HuH-7 (cell line): ENCODE measurements at places on chromosomes 7 and 10.
A peak's percentile ranks its signal among the peaks of the same experiment; 100 is the strongest.

DNA sequence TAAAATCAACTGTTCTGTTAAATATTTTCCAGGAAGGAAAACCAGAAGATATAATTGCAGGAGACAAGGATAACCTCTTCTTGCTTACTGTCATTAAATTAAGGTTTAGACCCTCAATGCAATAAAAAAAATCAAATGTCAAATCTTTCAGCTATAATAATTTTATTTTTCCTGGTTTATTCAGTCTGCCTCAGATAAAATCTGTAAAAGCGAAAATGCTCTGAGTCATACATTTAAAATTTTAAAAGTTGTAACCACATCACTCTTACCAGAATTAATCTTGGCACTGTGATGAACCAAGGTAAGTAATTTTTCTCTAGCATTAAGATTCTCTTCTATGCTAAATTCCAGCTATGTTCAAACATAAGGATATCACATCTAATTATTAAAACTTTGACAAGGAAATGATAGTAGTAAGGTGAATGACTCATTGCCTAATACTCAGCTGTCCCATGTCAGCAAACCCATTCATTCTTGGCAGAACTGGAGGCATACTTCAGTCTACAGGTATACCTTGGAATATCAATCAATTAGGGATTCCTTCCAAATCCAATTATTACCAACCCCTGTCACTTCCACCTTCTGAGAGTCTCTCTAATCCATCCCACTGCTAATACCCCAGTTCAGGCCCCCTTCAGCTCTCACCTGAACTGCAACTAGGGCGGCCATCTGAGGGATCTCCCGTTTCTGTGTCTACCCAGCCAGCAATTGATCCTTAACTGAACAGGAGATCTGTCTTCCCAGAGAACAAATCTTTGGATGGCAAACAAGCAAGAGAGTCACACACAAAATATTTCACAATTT, 434.1 kb downstream of the GRM8 start:
- DNase-seq, result no peak

DNA sequence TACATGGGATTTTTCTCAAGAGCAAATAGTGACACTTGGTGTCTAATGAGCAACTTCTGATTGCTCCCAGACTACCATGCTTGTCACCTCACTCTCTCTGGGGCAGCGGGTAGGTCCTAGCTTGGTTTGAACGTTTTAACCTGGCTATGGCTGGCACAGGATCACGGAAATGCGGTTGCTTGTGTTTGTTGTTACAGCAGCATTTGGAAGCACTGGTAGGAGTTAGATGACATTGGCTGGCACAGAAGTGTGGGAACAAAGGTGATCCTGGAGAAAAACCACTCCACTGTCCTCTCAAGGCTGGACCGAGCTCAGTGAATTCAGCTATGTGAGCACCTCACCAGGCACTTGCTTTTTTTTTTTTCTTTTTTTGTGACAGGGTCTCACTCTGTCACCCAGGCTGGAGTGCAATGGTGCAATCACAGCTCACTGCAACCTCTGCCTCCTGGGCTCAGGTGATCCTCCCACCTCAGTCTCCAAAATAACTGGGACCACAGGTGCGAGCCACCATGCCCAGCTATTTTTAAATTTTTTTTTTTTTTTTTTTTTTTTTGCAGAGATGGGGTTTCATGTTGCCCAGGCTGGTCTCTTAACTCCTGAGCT, 3.5 kb upstream of the PFKFB3 start:
- DNase-seq, result no peak

GRCh38 chr7:105101864-105102263, 87.9 kb downstream of the KMT2E start:
- DNase-seq, result no peak

DNA sequence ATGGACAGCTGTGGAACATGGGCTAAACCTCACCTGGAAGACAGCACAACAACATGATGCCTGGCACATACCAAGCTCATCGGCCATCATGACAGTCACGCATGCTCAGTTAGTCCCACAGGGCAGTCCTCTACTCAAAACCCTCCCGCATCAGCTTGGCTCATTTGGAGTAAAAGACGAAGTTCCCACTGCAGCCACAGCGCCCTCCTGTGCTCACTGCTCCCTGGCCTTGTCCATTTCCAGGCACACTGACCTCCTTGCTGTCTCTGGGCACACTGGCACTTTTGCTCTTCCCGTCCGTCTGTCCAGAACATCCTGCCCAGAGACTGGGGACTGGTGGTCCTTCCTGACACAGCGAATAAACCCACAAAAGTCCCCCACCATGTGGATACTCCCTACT, 66.2 kb downstream of the LARP4B start:
- peak; percentile 21 for DNase-seq

GRCh38 chr10:23094786-23095403, 484 bp upstream of the MSRB2 start:
- DNase-seq, result no peak

- no peak for DNase-seq
Measured at GRCh38 chr7:80720146-80720545, 81.7 kb downstream of the CD36 start.

GRCh38 chr10:72260976-72261783, 12.5 kb upstream of the DDIT4 start:
- DNase-seq, result no peak

DNA sequence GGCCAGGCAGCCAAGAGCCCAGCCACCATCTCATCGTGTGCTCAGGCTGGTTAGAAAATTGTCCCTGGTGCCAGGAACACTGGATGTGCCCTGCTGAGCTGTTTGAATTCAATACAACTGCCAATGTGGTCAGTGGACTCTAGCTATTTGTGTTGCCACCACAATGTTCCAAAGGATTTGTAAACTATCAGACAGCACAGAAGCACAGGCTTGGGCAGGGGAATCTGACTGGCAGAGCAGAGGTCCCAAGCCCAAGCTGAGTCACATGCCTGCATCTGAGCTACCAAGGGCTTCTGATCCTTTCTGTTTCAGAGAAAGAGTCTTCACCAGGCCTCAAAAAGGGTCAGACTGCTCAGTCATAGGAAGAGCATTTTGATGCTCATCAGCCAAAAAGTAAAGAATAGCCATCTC, 232.1 kb upstream of the SEMA3C start:
- DNase-seq, result no peak

DNA sequence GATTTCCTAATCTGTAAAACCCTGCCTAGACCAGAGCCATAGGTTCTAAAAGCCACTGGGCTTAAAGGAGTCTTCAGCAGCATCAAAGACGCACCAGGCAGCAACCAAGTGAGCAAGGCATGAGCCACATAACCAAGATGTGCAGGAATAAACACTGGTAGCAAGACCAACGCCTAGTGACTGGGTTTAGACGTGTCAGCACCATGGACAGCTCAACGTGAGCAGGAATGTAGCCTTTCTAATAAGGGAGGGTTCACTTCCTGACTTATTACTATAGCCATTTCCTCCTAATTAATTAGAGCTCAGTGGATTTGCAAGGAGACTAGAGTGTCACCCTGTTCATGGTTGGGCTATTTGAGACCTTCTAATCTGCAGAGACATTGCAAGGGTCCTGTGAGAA, 223.7 kb downstream of the LHFPL3 start:
- peak; percentile 31 for DNase-seq

- DNase-seq, result no peak
Measured at GRCh38 chr7:141014125-141014523, 628 bp downstream of the MRPS33 start.

- no peak for DNase-seq
Measured at GRCh38 chr7:130398526-130399090, 18.3 kb downstream of the CPA1 start.

DNA sequence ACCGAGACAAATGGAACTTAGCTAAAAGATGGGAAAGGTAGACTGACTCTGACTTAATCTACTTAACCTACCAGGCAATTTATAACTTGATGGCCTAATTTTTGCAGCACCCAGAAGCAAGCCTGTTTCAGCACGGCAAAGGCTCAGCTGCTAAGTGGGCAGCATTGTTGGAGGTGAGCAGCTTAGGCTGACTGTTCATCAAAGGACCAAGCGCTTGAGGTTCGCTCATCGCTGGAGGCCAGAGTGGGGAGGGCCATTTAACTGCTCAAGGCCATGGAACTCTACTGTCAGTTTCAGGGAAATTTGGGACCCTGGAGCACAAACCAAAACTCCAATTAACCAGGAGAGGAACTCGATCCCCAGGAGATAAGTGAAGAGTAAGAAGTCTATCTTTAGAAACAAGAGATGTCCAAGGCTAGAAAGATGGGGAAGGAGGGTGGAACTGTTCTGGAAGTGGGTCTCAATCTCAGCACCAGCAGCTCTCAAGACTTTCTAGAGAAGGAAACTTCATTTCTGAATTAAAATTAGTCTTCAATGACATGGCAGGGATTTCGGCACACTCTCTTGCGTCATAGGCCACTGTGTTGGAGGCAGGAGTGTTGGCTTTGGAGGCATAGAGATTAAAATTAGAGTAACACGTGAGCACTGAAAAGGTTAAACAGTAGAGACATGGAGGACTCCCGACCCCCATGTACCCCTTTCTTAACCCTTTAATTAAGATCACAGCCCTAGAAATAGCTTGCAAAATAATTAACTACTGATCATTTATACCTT, 43.1 kb downstream of the EGFR start:
- no peak for DNase-seq

- no peak for DNase-seq
Measured at GRCh38 chr7:159104188-159104920, 40.3 kb downstream of the VIPR2 start.

GRCh38 chr10:3882855-3883254, 97.8 kb upstream of the KLF6 start:
- no peak for DNase-seq

GRCh38 chr10:111338035-111338434, 261.2 kb downstream of the ADRA2A start:
- DNase-seq, result no peak

- DNase-seq, result no peak
Measured at GRCh38 chr10:131031346-131031745, 280.2 kb downstream of the TCERG1L start.

DNA sequence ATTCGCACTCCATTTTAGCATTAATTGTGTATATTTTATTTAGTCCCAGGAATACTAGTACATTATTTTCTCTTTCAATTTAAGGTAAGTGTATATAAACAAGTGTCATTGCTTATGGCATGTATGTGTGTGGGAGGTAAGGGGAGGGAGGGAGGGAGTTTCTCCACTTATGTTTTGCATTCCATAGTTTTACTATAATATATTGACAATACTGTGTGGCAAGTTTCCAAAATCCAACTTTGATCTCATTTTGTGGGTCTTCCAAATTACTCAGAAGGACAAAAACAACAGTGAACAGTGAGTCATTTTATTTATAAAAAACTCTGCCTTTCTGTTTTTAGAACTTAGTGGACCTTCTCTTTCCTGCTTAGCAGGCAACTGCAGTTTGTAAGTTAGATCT, 102.3 kb upstream of the SEMA3E start:
- no peak for DNase-seq

DNA sequence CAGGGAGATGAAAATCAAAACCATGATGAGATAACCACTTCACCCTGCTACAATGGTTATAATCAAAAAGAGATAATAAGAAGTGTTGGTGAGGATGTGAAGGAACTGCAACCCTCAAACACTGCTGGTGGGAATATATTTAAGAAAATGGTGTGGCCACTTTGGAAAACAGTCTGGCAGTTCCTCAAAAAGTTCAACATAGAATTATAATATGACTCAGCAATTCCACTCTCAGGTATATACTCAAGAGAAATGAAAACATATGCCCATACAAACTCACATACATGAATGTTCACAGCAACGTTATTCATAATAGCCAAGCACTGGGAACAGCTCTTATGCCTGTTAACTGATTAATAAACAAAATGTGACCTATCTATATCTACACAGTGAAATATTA, 104.8 kb downstream of the SLC25A13 start:
- no peak for DNase-seq

DNA sequence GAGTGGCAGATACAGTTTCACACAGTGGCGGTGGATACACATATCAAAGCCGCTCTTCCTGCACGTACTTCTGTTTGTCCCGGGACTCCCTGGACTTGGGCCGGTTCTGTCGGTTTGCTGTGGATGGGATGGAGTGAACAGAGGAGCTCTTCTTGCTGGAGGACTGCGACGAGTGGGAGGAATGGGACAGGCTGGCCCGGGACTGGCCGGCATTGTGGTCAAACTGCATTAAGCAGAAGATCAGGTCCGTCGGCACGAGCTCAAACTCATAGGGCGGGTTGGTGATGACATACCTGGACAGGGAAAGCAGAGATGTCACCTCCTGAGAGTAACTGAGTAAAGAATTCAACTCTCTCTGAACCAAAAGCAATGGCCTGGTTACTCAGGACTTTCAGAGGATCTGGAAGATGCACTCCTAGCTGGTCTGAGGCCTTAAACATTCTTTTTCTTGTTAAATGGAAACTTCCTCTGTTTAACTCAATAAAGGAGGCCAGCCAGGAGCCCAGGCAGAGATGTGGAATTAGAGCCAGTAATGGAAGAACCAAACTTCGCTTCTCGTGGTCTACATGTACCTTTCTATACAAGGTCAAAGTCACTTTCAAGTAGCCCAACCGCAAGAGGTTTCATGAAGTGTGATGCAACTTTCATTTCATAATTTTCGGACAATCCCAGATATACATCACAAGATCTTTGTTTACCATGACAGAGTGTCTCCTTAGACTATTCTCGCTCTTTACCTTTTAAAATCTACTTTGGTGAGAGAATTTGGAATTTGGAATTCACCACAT, 750.2 kb downstream of the KCNMA1 start:
- DNase-seq, result no peak

DNA sequence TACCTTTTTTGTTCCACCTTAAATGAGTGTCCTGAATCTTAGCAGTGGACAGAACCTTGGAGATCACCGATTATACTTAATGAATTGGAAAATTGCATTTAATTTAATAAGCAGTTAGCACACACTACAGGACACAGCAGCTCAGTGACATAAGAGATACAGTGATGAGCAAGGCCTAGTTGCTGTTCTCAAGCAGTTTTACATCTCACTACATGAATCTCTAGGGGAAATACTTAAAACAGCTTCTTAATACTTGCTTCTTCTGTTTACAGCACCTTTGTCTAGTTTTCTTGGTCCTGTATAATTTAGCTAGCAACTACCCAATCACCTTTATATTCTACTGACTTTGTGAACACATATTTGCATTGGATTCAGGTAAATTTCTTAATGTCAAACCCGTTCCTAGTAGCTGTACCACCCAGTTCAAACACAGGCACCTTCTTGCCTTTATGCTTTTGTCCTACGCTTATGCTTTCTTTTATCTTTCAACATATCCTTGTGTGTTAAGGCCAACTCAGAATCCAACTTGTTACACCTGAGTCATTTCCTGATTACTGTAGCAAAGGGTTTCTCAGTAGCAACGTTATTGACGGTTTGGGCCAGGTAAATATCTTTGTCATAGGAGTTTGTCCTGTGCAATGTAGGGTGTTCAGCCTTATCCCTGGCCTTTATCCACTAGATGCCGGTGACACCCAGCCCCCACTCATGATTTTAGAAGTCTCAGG, 1.8 kb downstream of the STAM start:
- no peak for DNase-seq

DNA sequence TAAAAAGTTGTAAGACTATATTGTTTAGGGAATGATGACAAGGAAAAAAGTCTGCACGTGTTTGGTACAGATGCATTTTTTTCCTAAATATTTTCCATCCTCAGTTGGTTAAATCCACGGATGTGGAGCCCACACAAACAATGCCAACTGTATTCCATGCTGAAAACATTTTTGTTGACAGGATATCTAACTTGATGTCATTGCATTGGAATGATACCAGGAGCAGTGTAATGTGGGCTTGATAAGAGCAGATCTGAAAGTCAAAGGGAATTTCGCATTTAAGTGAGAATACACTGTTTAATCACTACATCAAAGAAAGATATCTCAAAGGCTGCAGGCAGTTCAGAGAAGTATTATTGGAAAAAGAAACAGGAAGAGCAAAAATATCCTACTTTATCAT, 49.5 kb upstream of the TMEM140 start:
- no peak for DNase-seq
